Activated CD8-positive, alpha-beta T cell treated with anti-CD3 and anti-CD28 coated beads for 36 hours (primary cell): ENCODE measurements at places on chromosomes 3 and 15. TPM values are rescaled to one million over a fixed set of nuclear protein-coding genes. Genes with fewer than 3 reads are reported as not detected.

GRCh38 chr3:68142441-68142840, 488.0 kb upstream of the SUCLG2 start:
- no peak for DNase-seq

GRCh38 chr3:70743754-70744153, 431.3 kb upstream of the MDFIC2 start:
- DNase-seq, result no peak

DNA sequence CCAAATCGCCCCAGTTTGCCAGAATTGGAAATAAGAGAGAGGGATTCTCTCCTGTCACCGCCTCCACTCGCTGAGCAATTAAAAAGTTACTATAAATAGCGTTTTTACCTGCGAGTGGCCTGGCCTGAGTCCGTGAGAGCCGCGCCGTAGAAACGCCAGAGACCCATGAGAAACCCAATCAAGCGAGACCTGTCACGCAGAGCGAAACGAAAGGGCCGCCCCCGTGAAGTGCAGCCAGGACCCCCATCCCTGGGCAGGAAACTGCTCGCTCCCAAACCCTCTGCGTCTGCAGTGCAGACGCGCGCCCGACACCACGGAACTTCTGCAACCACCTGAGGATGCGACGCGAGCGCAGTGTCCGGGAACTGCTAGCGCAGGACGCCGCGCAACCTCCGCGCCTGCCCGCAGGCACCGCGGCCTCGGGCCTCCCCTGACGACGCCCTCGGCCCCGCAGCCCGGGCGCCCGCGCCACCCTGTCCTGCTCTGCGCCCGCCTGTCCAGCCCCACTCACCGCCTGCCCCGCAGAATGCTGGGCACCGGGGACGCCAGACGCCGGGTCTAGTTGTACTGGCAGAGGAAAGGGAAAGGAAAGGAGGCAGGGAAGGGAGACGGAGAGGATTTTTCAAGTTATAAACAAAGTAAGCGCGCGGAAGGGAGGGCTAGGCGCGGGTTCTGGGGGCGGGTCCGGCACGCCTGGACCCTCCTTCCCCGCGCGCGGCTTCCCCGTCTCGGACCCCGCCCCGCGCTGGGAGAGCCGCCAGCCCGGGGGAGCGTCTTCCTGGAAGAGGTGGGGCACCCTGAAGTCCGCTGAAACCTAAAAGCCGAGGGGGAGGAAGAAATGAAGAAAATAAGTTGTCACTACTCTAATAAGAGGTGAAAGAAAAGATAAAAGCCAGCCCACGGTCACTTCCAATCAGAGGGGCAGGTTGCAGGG, at the start of gene PLSCR4:
Gene PLSCR4 (minus strand): TSS at position 657 of the 934 bp plus-strand sequence. CDS start 29,034 bp downstream, outside the sequence.
- peak; percentile 16 for DNase-seq

FEZF2 gene
- not detected for total RNA-seq
